Activated naive CD4-positive, alpha-beta T cell (primary cell): ENCODE measurements at places on chromosomes 6 and 20.
A peak's percentile ranks its signal among the peaks of the same experiment; 100 is the strongest.

DNA sequence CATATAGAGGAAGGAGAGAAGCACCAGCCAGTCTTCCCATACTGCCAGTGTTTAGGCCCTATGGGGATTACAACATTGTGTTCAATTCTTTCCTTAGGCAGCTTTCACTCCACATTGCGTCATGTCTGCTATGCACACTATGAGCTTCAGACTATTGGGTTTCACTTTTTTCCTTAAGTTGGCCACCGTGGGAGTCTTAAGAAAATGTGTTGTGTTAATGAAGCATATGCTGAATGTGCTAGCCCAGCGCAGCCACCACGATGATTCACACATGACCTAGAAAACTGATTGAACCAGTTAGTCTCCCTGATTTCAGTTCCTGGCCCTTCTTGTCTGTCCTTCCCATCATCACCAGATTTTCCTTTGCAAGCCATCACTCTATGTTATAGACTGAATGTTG lies 21.5 kb downstream of the TUBB2B start:
- DNase-seq: no peak

- DNase-seq: no peak
Observed at GRCh38 chr6:137510923-137511322, 16.7 kb upstream of the OLIG3 start.

DNA sequence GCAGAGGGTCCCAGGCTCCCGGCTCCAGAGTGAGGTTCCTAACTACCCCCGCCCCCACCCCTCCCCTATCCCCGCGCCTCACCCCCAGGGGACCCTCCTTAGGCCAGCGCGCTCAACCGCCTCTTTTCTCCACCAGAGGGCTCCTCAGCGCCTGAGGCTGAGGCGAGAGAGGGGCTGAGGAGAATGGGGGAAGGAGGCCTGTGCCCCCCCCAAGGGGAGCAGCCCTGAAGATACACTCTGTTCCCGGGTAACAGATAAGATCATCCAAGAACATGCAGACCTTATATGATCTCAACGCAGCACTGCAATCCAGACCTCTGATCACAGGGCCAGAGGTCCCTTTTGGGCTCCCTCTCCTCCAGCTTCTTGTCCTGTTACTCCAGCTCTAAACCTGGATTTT lies 43.3 kb upstream of the MRPS10 start:
- DNase-seq: peak; percentile 7

DNA sequence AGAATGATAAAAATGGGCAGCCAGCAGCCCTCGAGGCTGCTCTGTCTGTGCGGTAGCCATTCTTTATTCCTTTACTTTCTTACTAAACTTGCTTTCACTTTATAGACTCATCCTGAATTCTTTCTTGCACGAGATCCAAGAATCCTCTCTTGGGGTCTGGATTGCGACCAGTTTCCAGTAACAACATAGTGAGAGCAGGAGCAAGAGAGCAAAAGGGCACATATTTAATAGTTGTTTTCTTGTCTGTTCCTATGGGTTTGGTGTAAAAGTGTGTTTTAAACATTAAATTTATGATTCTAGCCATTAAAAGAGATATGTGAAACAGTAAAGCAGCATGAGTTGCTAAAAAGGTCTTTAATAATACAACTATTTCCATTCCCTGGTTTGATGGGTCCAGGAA lies 78.8 kb upstream of the OPRM1 start:
- no peak for DNase-seq

DNA sequence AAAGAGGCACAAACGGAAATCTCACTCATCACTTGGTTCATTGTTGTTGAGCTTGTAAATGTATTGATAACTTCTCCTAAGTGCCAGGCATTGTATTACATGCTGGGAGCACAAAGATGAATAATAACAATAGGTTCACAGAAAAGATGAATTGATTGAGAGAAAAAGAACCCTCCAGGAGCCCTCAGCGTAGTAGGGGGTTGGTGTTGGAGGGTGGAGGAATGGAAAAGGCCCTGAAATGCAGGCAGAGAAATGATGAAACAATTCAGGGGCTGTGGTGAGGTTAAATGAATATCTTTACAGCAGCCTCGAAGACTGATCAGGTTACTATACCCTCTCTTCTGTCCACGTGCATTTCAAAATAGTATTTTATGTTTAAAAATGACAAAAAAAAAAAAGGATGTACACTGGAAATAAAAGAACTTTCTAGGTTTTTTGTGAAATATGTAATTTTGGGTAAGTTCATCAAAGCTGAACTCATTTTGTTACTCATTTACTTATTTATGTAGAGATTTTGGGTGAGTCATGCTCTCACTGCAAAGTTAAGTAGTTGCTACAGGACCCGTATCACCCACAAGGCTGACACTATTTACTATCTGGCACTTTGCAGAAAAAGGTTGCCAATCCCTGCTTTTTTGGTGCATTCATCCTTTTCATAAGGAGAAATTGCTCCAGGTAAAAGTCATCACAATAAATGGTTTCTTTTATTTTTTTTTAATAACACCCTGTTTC lies 277.3 kb downstream of the ZNF217 start:
- no peak for DNase-seq

DNA sequence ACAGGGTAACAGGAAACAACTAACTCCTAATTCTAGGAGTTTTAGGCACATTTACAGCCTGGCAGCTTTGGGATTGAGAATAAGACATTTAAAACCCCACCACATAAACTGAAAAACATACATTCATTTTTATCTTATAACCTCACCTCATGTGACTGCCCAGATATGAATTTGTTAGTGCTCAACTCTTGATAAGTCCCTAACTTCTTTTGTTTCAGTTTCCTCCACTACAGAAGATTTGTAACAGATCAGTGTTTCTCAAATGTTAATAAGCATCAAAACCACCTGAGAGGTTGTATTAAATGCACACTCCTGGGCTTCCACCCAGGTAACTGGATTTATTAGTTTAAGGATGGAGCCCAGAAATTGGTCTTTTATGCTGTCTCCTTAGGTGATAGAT lies 190.1 kb upstream of the ARID1B start:
- DNase-seq: no peak

GRCh38 chr6:39333644-39334438 lies 11.3 kb upstream of the KCNK16 start:
- DNase-seq: no peak

DNA sequence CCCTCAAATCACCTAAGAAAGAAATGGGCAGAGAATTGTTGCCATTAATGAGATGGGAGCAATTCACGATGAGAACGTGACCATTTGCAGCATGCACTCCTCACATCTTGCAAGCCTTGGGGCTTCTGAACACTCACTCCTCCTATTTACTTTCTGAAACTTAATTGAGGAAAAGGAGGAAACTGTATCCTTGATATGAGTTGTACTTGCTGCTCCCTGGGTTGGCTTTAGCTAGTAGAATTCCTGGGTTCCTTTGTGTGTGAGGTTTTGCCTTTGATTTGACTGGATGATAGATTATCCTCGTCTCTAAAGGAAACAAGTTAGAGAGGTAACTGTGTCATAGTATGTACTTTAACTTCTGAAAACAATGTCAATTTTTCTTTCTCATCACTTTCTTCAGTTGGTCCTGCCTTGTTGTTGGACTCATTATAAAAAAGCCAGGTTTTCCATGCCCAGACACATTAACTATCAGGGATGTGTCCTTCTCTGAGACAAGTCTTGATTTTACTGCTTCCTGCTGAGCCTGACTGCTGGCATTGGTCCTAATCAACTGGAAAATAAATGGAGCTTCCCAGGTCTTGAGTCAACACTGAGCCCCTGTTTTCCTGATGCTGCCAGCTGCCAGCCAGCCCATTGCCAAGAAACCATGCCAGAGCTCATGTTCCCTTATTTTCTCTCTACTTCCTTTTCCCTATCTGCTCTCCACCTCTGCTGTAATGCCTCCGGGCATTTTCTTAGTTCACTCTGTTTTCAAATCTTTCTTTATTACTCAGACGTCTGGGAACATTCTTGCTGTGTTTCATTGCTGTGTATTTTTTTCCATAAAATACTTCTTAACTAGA lies 6.0 kb upstream of the MRAP2 start:
- no peak for DNase-seq

GRCh38 chr6:90110971-90111370 lies 185.7 kb downstream of the BACH2 start:
- DNase-seq: no peak

DNA sequence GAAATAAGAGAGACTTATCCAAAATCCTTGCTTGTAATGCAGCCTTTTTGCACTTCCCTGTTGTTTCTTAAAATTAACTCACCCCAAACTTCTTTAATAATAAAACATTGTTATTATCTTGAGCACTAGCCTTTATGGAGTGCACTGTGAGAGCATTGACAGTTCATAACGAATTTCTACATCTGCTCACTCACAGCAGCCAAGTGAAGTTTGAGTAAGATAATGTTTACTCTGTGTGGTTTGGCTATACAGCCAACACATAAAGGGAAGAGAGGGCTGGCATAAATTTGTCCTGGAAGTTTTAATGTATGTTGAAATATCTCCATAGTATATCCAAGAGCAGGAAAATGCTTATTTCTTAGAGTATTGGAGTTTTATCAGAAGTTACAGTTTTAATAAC lies 227.9 kb downstream of the FRK start:
- DNase-seq: no peak

GRCh38 chr6:92114091-92114675 lies 1305.2 kb downstream of the EPHA7 start:
- DNase-seq: no peak

GRCh38 chr6:44080561-44081521 lies 46.4 kb downstream of the MRPL14 start:
- DNase-seq: no peak

DNA sequence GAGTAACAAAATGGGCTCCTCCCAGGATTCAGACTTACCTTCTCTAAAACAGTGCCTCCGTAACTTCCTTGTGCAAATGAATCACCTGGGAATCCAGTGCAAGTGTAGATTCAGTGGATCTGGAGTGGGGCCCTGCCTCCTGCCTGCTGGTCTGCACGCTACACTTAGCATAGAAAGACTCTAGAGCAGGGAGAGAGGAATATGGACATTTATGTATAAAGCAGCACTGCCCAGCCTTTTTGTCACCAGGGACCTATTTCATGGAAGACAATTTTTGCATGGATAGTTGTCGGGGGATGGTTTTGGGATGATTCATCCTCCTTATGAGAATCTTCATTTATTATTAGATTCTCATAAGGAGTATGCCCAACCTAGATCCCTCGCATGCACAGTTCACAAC lies 42.3 kb upstream of the L3MBTL3 start:
- DNase-seq: no peak

GRCh38 chr20:46349035-46349741 lies 40.9 kb upstream of the CDH22 start:
- no peak for DNase-seq
